ENCODE measurements at places on chromosomes 4 and X.

- no peak for DNase-seq
These were observed 331.1 kb upstream of the NR3C2 start for GRCh38 chr4:148773313-148773712.

DNA sequence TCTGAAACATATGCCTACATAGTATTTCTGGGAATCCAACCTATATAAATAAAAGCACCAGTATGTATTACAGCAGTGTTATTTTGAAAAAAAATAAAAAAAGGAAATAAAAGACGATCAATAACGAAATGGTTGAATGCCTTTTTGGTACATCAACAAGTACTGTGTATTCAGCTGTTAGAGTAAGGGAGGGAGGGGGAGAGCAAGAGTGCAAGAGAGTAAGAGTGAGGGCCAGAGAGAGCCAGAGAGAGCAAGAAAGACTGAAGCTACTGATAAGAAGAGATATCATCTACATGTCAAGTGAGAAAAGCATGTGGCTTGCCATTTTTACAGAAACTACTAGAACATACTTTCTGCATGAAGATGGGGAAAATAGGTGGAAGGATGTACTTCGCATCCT, 1.8 kb downstream of the SPIN4 start:
- DNase-seq = no peak

GRCh38 chr4:47442980-47443379, 20.5 kb downstream of the COMMD8 start:
- DNase-seq = no peak

- no peak for DNase-seq
These were observed 36.2 kb downstream of the KDM5C start for GRCh38 chrX:53188763-53189162.

DNA sequence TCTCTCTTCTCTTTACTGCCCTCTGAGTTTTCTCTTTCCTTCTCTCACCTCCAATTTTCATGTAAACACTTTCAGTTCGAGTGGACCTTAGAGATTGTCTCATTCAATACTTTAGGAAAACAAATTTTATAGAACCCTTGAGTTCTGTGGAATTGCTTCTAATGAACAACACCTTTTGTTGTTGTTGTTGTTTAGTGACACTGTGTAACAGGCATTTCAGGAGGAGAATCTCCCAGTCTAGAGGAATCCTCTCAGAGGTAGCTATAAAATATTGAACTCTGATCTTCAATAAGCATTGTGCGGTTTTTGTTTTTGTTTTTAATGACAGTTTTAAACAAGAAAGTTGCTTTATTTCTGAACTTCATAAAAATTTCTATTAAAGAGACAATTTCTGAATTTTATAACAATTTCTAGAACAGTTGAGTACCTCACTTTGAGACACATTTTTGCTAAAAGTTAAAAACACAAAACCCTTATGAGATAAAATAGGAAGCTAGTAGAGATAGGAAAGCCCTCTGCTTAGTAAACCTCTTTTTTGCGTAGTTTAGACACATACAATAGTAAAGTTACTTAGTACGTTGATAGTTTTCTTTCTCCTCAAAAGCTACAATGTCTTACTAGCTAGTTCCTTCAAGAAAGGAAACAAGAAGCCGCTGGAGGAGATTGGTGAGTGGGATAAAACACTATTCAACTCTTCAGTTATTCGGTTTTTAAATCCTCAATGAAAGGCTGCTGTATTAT, 38.8 kb downstream of the CLCN3 start:
- DNase-seq = no peak

DNA sequence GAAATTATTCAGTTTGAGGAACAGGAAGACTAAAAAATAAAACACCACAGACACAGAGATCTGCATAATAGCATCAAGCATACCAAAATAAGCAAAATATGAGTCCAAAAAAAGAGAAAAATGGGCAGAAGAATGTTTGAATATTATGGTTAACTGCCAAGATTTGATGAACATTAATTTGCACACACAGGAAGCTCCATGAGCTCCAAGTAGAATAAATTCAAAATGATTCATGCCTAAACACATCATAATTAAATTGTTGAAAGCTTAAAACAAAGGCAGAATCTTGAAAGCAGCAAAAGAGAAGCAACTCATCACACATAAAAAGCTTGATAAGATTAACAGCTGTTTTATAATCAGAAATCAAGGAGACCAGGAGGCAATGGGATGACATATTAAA, 156.6 kb upstream of the ARSJ start:
- DNase-seq = no peak

- no peak for DNase-seq
These were observed 47.1 kb downstream of the PPP2R2C start for GRCh38 chr4:6425336-6425735.

DNA sequence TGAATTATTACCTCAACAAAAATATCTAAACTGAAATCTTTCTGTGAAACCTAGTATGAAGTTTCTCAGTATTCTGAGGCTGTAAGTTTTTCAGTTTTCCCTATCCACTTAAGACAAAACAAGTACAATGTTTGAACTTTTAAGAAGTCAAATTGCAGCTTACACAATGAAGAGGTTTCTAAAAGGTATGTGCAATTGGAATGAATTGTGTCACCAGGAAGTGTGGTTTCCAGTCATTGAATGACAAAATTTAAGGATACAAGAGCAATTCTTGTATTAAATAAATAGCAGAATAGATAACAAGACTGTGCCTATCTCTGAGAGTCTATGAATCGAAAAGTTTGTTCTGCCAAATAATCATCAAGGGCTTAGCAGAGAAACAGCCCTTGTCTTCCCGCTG, 207.3 kb downstream of the ANKRD50 start:
- DNase-seq = no peak
